ENCODE measurements at places on chromosomes 11 and 22.

GRCh38 chr22:19904174-19904856, 37.3 kb upstream of the COMT start:
- DNase-seq = no peak

GRCh38 chr11:110481523-110481922, 51.8 kb downstream of the FDX1 start:
- DNase-seq = no peak

DNA sequence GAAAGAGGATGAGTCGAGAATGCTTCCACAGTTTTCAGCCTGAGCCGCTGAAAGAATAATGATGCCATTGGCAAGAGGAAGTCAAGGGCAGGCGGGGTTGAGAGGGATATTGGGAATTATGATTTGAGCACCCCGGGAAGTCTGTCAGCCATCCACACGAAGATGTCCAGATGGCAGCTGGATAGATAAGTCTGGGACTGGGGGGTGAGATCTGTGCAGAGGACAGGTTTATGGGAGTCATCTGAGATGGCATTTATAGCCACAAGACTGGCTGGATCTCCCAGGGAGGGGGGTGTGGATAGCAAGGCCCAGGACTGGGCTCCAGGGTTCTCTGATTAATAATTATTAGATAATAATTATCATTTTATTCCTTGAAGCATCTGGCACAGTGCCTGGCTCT, 5.1 kb upstream of the STIP1 start:
- DNase-seq = no peak

GRCh38 chr11:65401073-65401802, 14.8 kb downstream of the FRMD8 start:
- DNase-seq = no peak

DNA sequence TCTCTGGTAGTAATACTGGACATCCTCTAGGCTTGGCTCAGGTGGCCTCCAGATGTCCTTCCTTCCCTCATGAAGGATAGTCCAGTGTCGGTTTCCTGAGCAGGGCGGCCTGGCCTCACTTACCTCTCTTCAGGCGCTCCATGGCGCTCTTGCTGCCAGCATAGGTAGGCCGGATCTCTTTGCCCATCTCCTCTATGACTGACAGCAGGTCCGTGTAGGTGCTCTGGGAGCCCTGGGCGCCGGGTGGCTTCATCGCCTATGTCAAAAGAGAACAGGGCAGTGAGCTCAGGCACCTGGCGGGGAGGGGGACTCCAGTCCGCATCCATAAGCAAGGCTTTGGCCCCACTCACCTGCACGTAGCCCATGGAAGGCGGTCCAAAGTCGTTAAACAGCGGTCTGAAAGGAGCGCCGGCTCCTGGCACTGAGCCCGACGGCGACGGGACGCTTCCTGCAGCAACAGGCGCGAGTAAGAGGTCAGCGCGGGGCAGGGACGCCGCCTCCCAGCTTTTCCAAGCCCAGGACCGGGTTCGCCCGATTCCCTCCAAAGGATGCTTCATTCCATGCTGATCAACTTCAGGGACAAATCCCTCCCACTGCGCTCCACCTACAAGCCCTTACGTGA, 609 bp downstream of the CDK2AP2 start:
- DNase-seq = peak; percentile 40

- DNase-seq = no peak
Measured at GRCh38 chr22:24518771-24519485, 23.8 kb downstream of the UPB1 start.

- DNase-seq = peak; percentile 95
Measured at GRCh38 chr22:26610072-26610958, 7.5 kb downstream of the CRYBB1 start.

DNA sequence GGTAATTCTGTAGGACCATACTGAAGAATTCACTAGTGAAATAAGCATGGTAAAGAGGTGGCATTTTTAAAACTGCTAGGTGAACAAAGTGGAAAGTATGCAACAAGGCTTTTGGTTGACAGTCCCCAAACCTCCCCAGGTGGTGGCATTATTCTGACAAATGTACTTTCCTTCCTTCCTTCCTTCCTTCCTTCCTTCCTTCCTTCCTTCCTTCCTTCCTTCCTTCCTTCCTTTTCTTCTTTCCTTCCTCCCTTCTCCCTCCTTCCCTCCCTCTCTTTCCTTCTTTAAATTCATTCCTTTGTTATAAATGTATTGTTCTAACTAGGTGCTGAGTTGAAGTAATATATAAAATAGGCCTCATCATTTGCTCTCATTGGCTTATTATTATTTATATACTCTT, 284.7 kb upstream of the ANO5 start:
- DNase-seq = no peak

- no peak for DNase-seq
Measured at GRCh38 chr22:43171607-43172006, 15.3 kb downstream of the TTLL12 start.

GRCh38 chr22:49715450-49715849, 112.2 kb downstream of the BRD1 start:
- DNase-seq = no peak

DNA sequence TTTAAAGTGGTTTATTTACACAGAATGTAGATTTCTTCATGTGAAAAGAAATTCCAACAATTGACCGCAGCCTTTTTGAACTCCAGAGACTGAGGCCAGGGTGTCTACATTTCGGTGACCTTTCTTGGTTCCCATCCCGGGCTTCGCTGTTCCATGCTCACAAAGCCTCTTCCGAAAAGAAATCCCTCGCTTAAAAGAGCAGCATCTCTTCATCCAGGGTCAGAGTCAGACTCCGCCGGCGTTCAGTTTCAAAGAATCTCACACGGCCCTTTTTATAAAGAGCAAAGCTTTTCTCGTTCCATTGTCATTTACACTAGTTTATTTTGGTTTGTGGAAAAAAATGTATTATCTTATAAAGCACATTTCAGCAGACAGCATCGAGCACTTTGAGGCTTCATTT, 530.6 kb upstream of the B3GAT1 start:
- DNase-seq = no peak

GRCh38 chr22:32725369-32725988, 76.0 kb upstream of the TIMP3 start:
- no peak for DNase-seq

- peak; percentile 47 for DNase-seq
Measured at GRCh38 chr11:100681064-100681502, 6.0 kb upstream of the ARHGAP42 start.

DNA sequence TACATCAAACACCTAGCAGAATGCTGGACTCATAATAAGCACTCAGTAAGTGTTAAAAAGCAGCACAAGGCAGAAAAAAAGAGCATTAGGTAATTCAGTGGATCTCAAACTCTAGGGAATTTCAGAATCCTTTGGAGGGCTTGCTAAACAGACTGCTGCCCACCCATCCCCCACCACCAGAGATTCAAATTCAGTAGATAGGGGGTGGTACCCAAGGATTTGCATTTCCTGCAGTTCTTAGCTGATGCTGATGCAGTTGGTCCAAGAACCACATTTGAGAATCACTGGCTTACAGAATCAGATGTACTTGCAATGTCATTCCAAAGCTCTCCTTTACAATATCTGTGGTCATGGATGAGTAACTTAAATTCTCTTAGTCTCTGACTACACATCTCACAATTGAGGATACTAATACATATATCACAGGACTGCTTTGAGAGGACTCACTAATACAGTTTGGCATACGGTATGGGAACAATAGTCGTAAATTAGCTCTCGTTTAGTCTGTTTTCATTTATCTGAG, 664.5 kb downstream of the KCNA4 start:
- DNase-seq = no peak

GRCh38 chr11:1468002-1468401, 18.6 kb downstream of the MOB2 start:
- no peak for DNase-seq

Data from AG20443 (cell line).